ENCODE measurements at places on chromosomes 1 and 21. TPM values are rescaled to one million over a fixed set of nuclear protein-coding genes. Genes with fewer than 3 reads are reported as not detected.

DNA sequence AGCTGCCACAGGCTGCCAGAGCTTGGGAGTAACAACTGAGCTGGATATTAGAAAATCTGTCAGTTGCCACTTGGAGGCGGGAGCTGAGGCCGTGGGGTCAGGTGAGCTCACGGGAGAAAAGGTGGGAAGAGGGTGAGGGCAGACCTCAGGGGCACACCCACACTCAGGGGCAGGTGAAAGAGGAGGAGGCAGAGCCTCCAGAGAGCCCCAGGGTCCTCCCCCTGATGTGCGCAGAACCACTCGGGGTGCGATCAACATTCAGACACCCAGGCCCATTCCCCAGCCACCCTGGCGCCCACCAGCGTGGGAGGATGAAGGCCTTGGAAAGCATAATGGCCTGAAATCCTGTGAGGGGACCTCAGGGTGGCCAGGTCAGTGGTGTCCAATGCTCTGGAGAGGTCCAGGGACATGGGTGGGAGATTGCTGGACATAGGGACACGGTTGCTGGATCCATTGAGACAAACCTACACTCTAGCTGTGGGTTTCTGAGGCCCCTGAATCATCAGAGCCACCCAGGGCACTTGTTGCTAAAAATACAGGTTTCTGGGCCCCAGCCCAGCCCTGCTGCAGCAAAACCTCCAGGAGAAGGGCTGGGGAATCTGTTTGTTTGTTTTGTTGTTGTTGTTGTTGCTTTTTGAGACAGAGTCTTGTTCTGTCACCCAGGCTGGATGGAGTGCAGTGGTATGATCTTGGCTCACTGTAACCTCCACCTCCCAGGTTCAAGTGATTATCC is 49.4 kb upstream of the GPR153 start:
- DNase-seq: no peak
- no peaks in the 10 kb centered on the region for H3K27me3 ChIP-seq
- H3K36me3 ChIP-seq: no peaks in the 10 kb centered on the region
- no peaks in the 10 kb centered on the region for H3K4me1 ChIP-seq
- no peak overlapping the region for H3K27ac ChIP-seq

- peaks cover 12% of the 10 kb centered on the region for H3K36me3 ChIP-seq
- DNase-seq: no peak
- H3K4me1 ChIP-seq: peaks cover 7% of the 10 kb centered on the region
- H3K4me3 ChIP-seq: no peak overlapping the region
- no peaks in the 10 kb centered on the region for H3K27me3 ChIP-seq
Measured at GRCh38 chr21:17789069-17789468, 30.1 kb downstream of the C21orf91 start.

GRCh38 chr21:41653954-41654491 is 112.8 kb downstream of the RIPK4 start:
- no peak overlapping the region for H3K27ac ChIP-seq
- no peak for DNase-seq
- no peaks in the 10 kb centered on the region for H3K27me3 ChIP-seq

Gene ALG14
- 0.55 TPM for total RNA-seq

DNA sequence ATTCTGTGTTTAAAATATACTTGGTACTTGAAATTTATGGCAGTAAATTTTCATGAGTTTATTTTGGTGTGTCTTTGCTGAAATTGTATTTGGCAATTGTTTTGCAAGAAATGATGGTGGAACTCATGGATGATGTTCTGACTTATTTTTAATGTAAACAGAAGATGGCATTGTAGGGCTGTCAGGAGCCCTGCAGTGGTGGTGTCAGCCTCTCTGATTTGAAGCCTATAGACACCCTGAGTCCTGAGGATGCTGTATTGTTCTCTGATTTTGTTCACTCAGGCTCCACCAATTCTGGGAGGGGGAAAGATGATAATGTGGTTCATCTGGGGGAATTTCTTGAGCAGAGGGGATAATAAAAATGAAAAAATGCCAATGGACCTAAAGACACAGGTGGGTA is 79.8 kb downstream of the LHX8 start:
- no peak for DNase-seq
- no peak overlapping the region for H3K4me3 ChIP-seq
- H3K27me3 ChIP-seq: no peaks in the 10 kb centered on the region
- no peaks in the 10 kb centered on the region for H3K36me3 ChIP-seq

Gene PTPRC
- total RNA-seq: 171 TPM

- H3K27me3 ChIP-seq: no peaks in the 10 kb centered on the region
- H3K36me3 ChIP-seq: no peaks in the 10 kb centered on the region
Measured at GRCh38 chr1:114088392-114089299, 65.0 kb downstream of the SYT6 start.

GRCh38 chr1:115746021-115746690 is 22.4 kb downstream of the CASQ2 start:
- no peaks in the 10 kb centered on the region for H3K4me1 ChIP-seq
- no peak for DNase-seq
- H3K4me3 ChIP-seq: no peak overlapping the region
- no peak overlapping the region for H3K27ac ChIP-seq
- H3K27me3 ChIP-seq: no peaks in the 10 kb centered on the region

- no peaks in the 10 kb centered on the region for H3K36me3 ChIP-seq
- no peak overlapping the region for H3K4me3 ChIP-seq
- no peaks in the 10 kb centered on the region for H3K4me1 ChIP-seq
- no peak for DNase-seq
Measured at GRCh38 chr1:243528459-243529121, 272.7 kb downstream of the SDCCAG8 start.

GRCh38 chr1:240401731-240402130 is 210.2 kb downstream of the GREM2 start:
- no peaks in the 10 kb centered on the region for H3K27me3 ChIP-seq
- no peak overlapping the region for H3K27ac ChIP-seq
- DNase-seq: no peak
- H3K36me3 ChIP-seq: no peaks in the 10 kb centered on the region
- H3K4me3 ChIP-seq: no peak overlapping the region
- no peaks in the 10 kb centered on the region for H3K4me1 ChIP-seq

Gene RCSD1
- total RNA-seq: 13.5 TPM

- H3K4me3 ChIP-seq: no peak overlapping the region
- H3K36me3 ChIP-seq: no peaks in the 10 kb centered on the region
- no peak overlapping the region for H3K27ac ChIP-seq
- no peaks in the 10 kb centered on the region for H3K27me3 ChIP-seq
Measured at GRCh38 chr1:29490204-29490934, 254.0 kb downstream of the PTPRU start.

Gene SCP2
- total RNA-seq: 55.4 TPM

- no peaks in the 10 kb centered on the region for H3K27me3 ChIP-seq
- no peak overlapping the region for H3K27ac ChIP-seq
- peaks cover 10% of the 10 kb centered on the region for H3K4me1 ChIP-seq
- no peaks in the 10 kb centered on the region for H3K36me3 ChIP-seq
- H3K4me3 ChIP-seq: no peak overlapping the region
Measured at GRCh38 chr1:81681601-81682266, 119.0 kb upstream of the ADGRL2 start.

Gene HTR1D
- total RNA-seq: 0.46 TPM

- no peaks in the 10 kb centered on the region for H3K27me3 ChIP-seq
- no peaks in the 10 kb centered on the region for H3K4me1 ChIP-seq
- H3K36me3 ChIP-seq: no peaks in the 10 kb centered on the region
- DNase-seq: no peak
Measured at GRCh38 chr1:20279509-20279908, 11.2 kb upstream of the VWA5B1 start.

- H3K4me3 ChIP-seq: no peak overlapping the region
- no peaks in the 10 kb centered on the region for H3K36me3 ChIP-seq
- no peaks in the 10 kb centered on the region for H3K4me1 ChIP-seq
- H3K27me3 ChIP-seq: no peaks in the 10 kb centered on the region
Measured at GRCh38 chr21:23949493-23949892, 1657.8 kb downstream of the MRPL39 start.

Measured in upper lobe of left lung (tissue), 6 donors.